ENCODE measurements at places on chromosomes 11 and 22.

DNA sequence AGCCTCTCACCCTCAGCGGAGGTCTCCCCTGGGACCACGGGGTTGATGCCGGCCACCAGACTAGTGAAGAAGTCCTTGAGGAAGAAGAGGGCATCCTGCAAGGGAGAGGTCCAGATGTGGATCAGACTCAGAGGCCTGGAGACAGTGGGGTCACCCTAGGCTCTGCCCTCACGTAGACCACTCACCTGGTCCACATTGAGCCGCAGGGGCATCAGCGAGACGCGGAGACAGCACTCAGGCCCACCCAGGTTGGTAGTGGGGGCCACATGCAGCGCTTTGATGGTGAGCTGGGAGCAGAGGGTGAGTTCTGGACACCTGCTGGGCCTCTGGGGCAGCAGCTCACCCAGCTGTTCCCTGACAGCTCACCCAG lies 18.9 kb downstream of the ATG2A start:
- DNase-seq: no peak

DNA sequence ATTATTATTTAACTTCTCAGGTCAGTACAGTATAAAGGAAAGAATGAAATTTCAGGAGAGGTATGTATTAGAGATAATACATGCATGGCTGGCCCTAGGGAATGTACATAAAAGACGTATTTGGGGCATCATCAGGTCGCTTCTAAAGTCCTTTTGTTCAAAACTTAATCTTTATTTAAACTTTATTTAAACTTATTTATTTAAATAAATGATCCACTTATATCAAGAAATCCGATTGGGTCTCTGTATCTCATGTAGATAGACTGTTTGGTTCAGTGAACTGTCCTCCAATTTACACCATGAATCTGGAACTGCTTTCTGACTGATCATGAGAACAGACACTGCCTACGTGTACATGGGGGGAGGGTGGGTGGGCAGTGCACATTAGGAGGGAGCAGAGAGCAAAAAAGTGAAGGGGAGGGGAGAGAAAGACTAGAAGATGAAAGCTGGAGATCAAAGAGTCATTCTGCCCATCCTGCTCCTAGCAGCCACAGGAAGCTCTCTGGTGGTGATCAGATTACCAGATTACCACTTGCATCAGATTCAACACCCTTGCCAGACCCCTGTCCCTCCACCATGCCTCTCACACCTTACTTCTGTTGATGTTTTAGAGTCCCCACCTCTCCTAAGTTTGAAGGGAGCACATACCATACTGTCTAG lies 92.1 kb upstream of the MTMR2 start:
- no peak for DNase-seq

DNA sequence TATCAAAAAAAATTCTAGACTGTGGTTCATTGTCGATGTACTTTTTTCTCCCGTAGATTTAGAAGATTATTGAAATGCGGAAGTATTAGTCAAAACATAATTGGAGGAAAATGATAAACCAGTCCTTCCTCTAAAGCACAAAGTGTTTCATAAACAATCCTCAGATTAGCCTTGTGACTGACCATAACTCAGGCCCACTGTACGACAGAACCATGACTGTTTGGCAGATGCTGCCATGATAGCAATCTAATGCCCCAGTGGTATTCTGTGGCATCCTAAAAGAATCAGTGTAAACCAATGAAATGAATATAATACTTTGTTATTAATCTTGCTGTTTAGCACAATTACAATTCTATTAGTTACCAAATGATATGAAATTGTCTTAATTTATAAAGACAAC lies 127.0 kb upstream of the CTSC start:
- DNase-seq: no peak

GRCh38 chr11:78181185-78181584 lies 7.2 kb downstream of the KCTD21 start:
- DNase-seq: no peak

DNA sequence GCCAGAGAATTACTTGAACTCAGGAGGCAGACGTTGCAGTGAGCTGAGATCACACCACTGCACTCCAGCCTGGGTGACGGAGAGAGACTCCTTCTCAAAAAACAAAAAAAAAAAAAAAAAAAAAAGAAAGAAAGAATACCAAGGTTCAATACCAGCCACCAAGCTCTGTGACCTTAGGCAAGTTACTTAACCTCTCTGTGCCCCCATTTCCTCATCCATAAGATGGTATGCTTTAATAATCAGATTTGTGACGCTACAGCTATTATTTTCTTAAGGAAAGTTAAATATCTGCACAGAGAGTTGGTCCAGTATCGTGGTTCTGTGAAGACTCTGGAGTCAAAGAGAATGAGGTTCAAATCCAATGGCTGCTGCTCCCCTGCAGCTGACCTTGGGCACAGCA lies 57.3 kb upstream of the FADD start:
- DNase-seq: no peak

DNA sequence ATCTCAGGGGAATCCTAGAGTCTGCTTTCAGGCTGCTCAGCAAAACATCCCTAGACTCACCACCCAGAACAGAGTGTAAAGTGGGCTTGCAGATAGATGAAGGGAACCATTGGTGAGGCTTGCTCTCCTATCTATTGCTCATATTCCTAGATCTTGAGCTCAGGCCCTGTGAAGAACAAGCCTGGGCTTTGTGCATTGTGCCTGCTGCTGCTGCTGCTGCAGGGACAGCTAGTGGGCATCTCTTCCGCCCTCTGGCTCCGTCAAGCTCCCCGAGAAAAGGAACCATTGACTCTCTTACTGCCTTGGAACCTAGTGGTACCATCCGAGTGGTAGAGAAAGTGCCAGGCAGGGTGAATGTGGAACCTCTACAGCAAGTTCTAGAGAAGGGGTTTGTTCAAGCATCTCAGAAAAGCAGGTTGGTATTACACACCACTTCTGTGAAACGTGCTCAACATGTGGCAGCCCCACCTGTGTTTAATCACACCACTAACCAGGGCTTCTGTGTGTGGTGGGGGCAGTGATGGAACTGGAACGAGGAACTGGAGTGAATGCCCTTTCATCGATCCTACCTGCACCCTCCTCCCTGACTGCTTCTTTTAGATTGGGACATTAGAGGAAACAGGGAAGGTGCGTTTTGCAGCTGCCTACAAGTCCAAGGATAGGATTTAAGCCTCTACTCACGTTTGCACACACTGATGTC lies 4.4 kb downstream of the BACE1-AS start:
- no peak for DNase-seq

DNA sequence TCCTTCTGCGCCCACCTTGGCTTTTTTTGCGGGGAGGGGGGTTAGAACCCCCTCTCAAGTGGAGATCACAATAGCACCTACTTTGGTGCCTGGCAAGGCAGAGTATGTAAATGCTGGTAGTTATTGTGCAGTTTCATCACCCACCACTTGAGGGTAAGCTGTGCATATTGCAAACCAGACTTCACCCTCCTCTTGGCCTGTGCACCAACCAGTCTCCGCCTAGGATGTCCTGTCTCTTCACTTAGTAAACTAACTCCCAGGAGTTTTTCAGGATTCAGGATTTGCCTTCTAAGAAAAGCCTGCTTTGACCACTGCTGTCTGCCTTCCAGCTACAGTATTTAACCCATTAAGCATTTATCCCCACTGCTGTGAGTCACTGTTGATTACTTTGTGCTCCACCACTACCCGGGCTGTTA lies 2.0 kb upstream of the UBXN1 start:
- peak; percentile 63 for DNase-seq

- DNase-seq: no peak
These were observed 595.3 kb upstream of the CCDC90B start for GRCh38 chr11:83881428-83881827.

DNA sequence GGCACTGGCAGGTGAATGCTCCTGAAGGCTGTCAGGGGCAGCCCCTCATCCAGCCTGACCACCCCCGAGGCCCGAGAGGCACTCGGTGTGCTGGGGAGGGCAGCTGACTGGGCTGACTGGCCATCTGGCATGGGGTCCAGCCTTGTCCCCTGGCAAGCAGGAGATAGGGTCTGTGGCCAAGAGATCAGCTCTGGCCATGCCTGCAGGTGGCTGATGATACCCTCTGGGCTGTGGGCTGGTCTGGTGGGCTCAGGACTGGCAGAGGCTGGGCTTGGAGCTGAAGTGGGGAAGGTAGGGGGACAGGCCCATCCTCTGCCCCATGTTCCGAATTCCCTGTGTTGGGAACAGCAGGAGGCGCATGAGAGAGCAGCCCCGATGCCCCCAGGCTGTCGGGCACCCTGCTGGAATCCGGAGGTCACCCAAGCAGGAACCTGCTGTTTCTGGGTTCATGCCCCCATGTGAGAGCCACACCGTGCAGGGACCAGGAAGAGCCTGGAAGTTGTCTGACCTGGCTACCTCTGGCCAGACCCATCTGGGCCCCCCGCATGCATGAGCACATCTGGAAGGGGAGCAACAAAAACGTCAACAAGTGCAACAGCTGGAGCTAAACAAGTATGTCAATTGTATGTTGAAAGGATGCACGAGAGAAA lies 527.0 kb downstream of the TBC1D22A start:
- no peak for DNase-seq

GRCh38 chr22:25777870-25778269 lies 35.9 kb downstream of the MYO18B start:
- DNase-seq: no peak

- DNase-seq: no peak
These were observed 10.4 kb upstream of the GAL start for GRCh38 chr11:68673991-68674390.

DNA sequence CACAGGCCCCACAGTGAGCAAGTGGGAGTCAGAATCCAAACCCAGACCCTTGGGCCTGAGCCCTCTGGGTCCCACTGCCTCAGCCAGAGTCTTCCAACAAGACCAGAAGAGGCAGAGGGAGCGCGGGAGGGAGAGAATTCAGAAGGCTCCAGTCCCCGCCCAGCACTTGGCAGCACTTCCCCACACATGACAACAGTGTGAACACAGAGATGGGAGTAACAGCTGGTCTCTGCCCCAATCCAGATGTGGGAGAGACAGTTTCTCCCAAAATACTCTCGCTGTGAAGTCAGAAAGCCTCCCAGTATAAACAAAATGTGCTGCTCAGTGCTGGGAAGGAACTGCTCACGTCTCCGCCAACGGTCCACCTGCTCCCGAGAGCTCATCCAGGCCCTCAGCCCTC lies 219.9 kb downstream of the MN1 start:
- peak; percentile 96 for DNase-seq

- DNase-seq: peak; percentile 38
These were observed 10.9 kb downstream of the ACO2 start for GRCh38 chr22:41479671-41480396.

DNA sequence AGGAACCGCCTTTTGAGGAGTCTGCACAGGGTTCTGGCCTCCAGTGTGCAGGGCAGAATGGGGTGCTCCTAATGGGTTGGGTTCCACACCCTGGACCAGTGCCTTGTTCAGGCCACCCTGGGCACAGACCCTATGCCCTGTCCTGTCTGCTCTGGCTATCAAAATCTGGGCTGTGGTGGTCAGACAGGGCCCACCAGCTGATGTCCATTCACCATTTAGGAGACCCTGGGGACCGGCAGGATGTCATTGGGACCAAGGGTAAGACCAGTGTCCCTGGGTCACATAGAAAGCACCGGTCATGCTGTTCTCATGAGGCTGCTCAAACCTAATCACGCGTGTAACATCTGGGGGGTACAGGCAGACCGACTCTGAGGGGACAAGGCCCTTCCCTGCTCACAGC lies 37.3 kb downstream of the PARVG start:
- no peak for DNase-seq

DNA sequence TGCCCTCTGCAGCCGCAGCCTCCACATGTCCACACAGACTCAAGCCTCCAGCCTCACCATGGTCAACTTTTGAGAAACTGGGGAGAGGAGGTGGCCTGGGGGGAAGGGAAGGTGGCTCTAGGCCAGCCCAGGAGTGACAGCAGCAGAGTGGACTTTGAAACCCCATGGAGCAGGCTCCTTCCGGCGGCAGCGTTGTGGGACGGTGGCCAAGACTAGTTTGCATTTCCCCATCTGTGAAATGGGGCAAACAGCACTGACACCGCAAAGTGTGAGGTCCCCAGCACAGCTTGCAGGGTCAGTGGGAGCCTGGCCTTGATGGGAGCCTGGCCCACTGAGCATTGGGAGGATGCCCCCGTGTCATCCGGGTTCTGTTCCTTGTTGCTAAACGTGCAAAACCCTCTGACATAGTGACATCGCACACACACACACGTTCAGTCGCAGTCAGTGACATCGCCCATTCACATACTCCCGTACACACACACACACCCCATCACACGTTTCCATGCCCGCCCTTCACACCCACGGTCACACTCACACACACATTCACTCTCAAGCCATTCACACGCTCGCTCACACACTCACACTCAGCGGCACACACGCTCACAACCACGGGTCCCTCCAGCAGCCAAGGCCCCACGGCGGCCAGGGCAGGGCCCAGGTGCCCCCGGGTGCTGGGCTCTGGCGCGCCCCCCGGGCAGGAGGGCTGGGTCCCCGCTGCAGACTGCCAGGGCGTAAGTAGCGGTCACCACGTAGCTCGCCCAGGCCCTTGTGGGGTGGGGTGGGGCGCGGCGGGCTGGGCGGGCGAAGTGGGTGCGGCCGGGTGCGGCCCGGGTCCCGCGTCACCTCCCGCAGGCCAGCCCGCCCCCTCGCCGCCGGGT lies 585 bp downstream of the CYB5R3 start:
- peak; percentile 53 for DNase-seq

GRCh38 chr22:49305966-49306631 lies 521.6 kb downstream of the BRD1 start:
- peak; percentile 8 for DNase-seq

Data from femur (tissue), 1 donor.